Thoracic aorta (tissue), 2 donors: ENCODE measurements at places on chromosomes 5 and 9. TPM values are rescaled to one million over a fixed set of nuclear protein-coding genes. Genes with fewer than 3 reads are reported as not detected.

The OR2K2 gene
- total RNA-seq: not detected

The TRIM36 gene
- total RNA-seq: 15.3 TPM

The CCL27 gene
- not detected for total RNA-seq

The SLC25A25 gene
- total RNA-seq: 33.9 TPM
